C1 segment of cervical spinal cord (tissue), 14 donors: ENCODE measurements at places on chromosomes 3 and 15.

- no peak for DNase-seq
Measured at GRCh38 chr15:44726568-44727484, 9.5 kb upstream of the TRIM69 start.

GRCh38 chr3:66479532-66479947 is 21.3 kb downstream of the LRIG1 start:
- no peak for DNase-seq

DNA sequence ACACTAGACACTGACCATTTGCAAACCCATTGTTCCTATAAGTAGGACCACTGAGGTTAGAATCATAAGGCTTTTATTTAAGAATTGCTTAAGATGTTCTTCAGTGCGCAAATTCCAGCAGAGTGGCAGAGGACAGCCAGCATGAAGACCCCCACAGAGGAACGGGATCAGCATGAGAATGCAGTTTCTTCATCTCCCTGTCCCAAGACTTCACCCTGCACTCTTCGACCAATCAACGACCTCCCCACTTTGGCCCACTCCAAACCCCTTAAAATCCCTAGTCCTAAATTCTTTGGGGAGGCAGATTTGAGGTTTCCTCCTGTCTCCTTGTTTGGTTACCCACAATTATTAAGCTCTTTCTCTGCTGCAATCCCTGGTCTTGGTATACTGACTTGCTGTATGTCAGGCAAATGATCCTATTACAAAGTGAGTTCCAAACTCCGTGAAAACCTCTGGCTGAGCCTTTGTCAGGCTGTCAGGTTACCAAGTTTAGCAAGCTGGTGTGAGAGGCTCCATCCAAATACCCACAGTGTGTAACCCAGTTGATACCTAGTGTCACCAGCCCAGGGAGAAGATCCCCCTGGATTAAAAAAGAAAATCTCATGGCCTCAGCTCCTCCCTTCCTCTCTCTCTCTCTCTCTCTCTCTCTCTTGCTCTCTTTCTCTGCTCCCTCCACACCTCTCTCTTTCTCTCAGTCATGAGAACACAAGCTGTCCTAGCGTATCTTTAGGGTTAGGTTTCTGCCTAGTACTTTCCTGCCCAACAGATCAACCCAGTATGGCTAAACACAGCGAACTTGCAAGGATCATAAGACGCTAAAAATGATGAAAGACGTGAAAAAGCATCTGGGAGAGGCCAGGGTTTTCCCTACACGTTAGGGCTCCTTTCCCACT is 15.8 kb upstream of the RBSN start:
- no peak for DNase-seq

- no peak for DNase-seq
Measured at GRCh38 chr3:178482981-178483380, 53.3 kb upstream of the KCNMB2 start.

GRCh38 chr3:190120269-190121060 is at the start of gene P3H2:
P3H2 (minus strand) TSS chr3:190120897; CDS start chr3:190120731, 166 bp downstream.
- peak; percentile 72 for DNase-seq

GRCh38 chr3:12895391-12896062 is 54.2 kb upstream of the RPL32 start:
- no peak for DNase-seq

- no peak for DNase-seq
Measured at GRCh38 chr15:40493089-40493840, 22.5 kb downstream of the CHST14 start.

- DNase-seq, result no peak
Measured at GRCh38 chr15:57102858-57103257, 184.4 kb downstream of the TCF12 start.

DNA sequence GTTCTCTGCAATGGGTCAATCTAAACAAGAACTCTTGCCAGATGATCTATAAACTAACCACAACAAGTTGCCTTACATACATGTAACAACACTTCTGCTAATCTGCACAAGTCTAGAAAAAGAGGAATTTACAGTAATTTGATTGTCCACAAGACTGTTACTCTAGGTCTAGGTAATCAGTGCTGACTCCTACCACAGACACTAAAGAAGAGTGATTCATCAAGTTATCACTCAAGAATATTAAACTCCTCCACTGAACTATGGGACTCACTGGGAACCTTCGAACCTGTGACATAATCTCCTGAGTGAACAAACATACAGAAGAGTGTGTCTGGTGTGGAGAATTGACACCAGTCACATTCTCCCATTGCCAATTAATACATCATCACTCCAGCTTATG is 138.3 kb downstream of the ANXA2 start:
- no peak for DNase-seq

DNA sequence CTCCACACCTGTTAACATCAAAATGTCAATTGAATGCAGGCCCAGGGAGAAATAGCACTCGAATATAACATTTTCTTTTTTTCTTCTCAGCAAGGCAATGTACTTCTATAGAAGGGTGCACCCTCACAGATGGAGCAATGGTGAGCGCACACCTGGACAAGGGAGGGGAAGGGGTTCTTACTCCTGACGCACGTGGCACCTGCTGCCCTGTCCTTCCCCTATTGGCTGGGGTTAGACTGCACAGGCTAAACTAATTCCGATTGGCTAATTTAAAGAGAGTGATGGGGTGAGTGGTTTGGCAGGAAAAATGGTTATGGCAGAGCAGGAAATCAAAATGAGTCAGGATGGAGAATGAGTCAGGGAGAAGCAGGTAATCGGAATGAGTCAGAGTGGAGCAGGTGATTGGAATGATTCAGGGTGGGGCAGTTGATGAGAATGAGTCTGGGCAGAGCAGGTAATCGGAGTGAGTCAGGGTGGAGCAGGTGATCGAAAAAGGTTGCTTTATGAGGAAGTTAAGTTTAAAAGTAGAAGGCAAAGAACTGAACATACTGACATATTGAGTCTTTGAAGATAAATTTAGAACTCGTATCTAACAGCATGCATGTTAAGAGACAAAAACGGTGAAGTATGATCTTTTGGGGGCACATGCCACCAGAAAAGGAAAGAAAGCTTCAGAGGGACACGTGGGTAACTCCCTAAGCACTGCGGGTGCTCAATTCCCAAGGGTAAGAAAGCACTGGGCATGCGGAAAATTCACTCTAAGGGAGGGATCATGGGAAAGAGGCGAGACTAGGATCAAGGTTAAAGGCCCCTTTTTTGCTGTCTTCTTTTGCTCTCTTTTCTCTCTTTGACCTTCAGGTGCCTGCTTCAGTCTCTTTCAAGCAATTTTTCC is 72.9 kb upstream of the GALNT15 start:
- no peak for DNase-seq

- DNase-seq, result no peak
Measured at GRCh38 chr3:139187648-139188047, 143.0 kb upstream of the PRR23C start.

DNA sequence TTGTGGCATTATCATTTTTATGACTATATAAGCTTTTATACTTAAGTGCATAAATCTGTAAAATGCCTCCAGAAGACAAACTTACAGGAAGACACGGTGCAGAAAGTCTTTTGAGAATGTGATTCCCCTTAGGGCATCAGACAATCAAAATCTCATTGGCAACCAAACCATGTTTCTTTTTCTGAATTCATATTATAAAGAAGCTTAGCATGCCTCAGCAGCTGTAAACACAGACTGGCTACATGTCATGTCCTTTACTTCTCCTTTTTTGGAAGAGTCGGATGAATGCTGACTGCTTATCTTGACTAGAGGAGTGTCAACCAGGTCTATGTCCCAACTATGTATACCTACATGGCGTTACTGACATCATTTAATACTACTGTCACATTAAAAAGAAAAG is 150.1 kb downstream of the PLD1 start:
- DNase-seq, result no peak

- DNase-seq, result no peak
Measured at GRCh38 chr15:75669191-75669878, 21.6 kb downstream of the SNX33 start.

DNA sequence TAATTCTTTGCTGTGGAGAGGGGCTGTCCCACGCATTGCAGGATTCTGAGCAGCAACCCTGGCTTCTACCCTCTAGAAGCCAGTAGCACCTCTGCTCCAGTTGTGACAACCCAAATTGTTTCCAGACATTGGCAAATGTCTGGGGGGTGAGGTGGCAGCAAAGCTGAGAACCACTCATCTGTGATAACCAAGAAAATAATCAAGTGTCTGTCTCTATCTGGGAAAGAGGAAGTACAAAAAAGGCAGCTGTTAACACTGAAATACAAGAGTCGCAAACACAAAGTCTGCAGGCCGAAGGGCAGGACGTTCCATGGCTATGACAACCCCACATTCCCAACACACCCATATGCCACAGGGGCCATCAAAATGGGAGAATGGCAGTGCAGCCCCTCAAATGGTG is 42.2 kb upstream of the GNB5 start:
- DNase-seq, result no peak

DNA sequence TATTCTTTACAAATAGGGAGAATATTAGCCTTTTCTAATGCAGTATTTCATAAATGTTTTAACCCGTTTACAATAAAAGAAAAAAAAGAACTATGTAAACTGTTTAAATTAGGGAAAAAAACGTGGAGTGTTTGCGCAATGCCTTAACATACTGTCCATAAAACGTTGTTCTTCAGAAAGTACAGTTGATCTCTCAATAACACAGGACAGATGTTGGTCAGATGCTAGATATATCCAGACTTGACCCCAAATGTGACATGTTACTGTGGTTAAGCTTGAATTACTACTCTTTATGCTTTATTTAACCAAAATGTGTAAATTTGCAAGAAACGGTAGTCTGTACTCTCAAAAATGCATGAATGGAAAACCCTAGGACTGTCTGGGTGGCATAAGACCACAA is 110.3 kb downstream of the PLOD2 start:
- no peak for DNase-seq

- DNase-seq, result no peak
Measured at GRCh38 chr3:143160437-143160836, 40.9 kb downstream of the CHST2 start.

DNA sequence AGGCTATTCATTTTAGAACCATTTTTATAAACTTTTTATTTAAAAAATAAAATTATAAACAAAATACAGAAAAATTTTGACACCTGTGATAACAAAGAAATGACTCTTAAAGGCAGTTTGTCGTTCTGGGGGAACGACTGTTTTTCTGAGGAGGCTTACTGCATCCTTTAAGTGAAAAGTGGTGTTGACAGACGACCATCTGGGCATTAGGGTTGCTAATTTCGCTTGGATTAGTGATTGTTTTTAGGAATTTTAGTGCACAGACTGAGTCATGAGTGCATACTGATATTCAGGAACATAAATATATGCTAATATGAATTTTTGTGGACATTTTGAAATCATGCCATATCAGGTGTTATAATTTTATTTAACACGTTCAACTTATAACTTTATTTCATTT is 28.5 kb downstream of the OSTN start:
- DNase-seq, result no peak

- DNase-seq, result no peak
Measured at GRCh38 chr15:91892436-91892835, 38.9 kb downstream of the SLCO3A1 start.

DNA sequence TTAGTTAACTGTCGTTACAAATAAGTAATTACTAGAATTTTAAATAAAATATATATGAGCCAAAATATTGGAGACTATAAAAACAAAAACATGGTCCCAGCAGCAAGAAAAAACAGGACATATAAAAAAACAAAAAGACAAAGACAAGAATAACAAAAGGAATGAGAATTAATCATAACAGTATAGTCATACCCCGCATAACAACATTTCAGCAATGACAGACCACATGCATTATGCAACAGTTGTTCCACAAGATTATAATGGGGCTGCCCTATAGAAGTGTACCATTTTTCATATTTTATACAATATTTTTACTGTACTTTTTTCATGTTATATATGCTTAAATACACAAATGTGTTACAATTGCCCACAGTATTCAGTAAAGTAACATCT is 5.6 kb downstream of the HLTF start:
- DNase-seq, result no peak

DNA sequence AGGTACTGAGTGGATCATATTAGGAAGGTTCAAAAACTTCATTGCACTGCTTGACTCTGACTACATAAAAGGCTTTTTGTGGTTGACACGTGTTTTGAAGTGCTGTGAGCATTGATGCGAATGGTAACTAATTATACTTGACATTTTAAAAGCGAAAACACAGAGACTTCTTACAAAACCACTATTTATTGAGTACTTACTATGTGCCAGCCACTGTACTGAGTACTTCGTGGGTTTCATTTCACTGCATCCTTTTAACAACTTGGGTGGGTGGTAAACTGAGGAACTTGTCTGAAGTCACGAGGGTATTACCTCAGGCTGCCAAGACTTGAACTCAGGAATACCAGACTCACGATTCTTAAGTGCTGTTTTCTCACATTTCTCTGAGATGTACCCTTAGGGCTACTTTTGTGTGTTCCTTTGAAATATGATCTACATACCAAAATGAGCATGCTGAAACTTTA is 45.3 kb upstream of the PPP4R2 start:
- DNase-seq, result no peak

- DNase-seq, result no peak
Measured at GRCh38 chr15:71891026-71891425, 80.7 kb downstream of the NR2E3 start.

DNA sequence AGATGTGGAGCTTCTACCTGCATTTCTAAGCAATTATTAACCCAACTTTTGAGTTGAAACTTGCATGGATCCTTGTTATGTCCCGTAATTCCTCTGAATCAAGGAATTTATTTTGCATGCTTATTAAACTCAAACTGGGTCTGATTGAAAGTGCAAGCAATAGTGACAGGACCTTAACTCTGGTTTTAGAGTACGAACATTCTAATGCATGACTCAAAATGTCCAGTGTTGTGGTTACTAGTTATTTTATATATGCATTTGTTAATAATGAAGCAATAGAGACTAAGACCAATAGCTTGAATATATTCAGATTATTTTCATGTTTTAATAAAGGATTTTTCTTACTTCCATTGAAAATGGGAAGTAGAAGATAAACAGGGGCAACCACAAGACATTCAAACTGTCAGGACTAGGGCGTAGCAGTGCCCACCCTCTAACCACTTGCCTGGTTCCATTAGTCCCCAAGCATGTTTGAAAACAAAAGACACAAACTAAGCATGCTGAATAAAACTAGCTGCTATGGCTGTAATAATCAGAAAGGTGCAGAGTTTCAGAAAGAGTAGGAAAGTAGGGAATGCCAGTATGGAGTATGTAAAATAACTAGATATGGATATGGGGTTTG is 28.1 kb downstream of the OIP5 start:
- DNase-seq, result no peak

GRCh38 chr3:28615971-28616370 is 267.3 kb upstream of the AZI2 start:
- DNase-seq, result no peak

DNA sequence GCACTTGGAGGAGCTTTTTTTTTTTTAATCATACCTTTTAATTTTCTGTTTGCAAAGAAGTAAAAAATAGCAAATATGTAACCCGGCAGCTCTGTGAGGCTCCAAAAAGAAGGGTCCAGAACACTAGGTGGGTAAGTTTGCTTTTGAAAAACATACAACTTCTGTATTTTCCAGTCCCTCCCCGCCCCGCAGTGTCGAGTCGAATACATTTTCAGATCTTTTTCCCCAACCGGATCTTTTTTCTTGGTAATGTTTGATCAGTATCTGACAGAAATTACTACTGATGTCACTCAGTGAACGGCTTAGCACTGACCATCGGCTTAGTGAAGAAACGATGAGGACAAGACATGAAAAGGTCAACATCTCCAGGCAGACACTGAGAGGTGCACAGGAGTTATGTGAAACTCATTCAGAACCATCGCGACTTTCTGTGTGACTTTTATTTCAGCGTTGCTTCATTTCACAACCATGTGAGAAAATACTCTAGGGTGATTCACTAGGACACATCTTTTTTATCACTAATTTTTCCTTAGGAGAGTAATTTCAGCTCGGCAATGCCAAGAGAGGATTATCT is 11.0 kb downstream of the ISL2 start:
- no peak for DNase-seq

- DNase-seq, result no peak
Measured at GRCh38 chr3:157285966-157286365, 126.0 kb upstream of the CCNL1 start.

GRCh38 chr15:66885281-66885915 is 180.0 kb upstream of the SMAD3 start:
- no peak for DNase-seq
